ENCODE measurements at places on chromosomes 5 and 9.

DNA sequence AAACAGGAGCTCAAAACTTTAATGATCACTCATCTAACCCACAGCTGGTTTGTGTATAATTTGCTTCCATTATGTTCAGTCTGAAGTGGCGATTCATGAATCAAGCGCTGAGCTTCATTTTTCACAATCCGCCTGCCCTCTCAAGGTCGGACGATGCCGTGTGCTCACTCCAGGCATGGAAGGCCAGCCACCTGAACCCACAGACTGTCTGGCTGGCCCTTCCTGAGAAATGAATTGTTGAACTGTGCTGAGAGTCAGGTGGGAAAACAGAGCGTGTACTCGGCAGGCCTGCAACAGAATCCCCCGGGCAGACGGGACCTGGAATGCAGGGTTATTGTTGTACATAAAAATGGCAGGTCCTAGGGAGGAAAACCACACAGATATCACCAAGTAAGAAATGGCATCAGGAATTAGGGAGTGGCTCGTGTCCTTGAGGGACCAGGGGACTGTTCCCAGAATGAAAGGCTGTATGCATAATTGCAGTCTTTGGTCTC is 375.7 kb downstream of the IRX2 start:
- DNase-seq = no peak

DNA sequence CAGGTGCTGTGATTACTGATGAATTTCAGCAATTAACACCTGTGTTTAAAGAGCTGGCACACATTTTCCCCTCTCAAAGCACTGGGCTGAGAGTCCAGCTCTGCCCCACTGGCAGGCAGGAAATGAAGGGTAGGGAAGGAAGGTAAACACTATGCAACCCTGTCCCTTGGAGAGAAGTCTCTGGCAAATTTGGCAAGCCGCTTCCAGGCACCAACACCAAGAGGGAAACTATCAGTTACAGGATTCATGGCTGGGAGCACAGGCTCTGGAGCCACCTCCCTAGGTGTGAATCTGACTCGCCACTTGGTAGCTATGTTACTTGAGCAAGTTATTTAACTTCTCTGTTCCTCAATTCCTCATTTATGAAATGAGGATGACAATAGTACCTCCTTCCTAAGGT is 3.3 kb downstream of the ANKS6 start:
- DNase-seq = no peak

DNA sequence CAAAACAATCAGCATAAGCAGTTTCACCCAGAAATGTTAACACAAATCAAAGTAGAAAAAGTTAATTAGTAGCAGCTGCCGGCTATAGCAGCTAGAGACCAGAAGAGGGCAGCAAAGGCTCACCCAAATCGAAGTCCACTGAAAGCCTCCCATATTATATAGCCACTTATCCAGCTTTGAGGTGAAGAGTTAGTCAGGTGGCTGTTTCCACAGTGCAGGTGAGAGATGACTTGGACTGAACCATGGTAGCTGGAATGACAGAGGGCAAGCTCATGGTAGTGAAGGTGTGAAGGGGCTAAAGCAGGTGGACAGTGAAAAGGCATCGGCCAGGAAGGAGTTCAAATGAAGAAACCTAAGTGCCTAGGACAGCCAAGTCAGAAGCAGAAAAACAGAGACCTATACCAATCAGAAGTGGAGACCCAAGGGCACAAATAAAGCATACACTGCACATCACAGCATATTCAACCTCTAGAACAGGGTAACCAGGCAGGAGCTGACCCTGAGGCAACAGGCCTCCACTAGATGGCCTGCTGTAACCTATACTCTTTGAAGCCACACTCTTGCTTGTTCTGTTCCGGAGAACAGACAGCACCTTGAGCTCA is 7.2 kb upstream of the RNF38 start:
- DNase-seq = peak; percentile 71

- DNase-seq = no peak
Measured at GRCh38 chr9:130938652-130939404, at the start of gene FIBCD1. Gene FIBCD1, minus strand, starts transcription at chr9:130939247. Its CDS starts 640 bp downstream, at chr9:130938607.

- no peak for DNase-seq
Measured at GRCh38 chr5:64599226-64599625, 91.1 kb upstream of the SHISAL2B start.

Measured in NCI-H774 (cell line).